ENCODE measurements at places on chromosomes 5 and 9. TPM values are rescaled to one million over a fixed set of nuclear protein-coding genes. Genes with fewer than 3 reads are reported as not detected.

GRCh38 chr5:31231177-31231838, 37.8 kb downstream of the CDH6 start:
- H3K4me1 ChIP-seq = peaks cover 2% of the 10 kb centered on the region
- no peak overlapping the region for H3K4me3 ChIP-seq
- H3K36me3 ChIP-seq = no peaks in the 10 kb centered on the region
- no peak overlapping the region for H3K27ac ChIP-seq
- no peak for DNase-seq

DNA sequence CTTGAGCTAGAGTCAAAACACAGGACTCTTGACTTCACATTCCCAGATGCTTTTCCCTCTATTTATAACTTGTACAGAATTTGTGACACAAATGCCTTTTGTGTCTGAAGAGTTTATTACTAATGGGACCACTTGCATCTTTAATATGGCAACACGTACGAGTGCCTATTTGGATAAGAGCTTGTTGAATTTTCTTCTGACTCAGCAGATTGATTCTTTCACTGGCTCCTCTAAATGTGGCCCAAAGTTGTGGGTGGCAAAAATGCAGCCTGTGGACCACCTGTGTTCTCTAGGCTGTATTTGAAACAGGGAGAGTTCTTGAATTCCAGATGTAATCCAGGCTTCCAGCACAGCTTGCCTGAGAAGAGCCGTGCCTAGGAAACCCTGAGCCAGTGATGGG, 34.1 kb upstream of the ERCC6L2 start:
- no peak for DNase-seq
- no peak overlapping the region for H3K27ac ChIP-seq
- H3K4me1 ChIP-seq = peaks cover 5% of the 10 kb centered on the region
- no peaks in the 10 kb centered on the region for H3K36me3 ChIP-seq
- no peaks in the 10 kb centered on the region for H3K27me3 ChIP-seq

- H3K27me3 ChIP-seq = no peaks in the 10 kb centered on the region
- no peak for DNase-seq
- peaks cover 55% of the 10 kb centered on the region for H3K4me1 ChIP-seq
- H3K36me3 ChIP-seq = no peaks in the 10 kb centered on the region
- H3K27ac ChIP-seq = peak overlapping the region; percentile 93
Measured at GRCh38 chr5:36877667-36878391, 1.3 kb downstream of the NIPBL start.

- DNase-seq = no peak
- H3K4me1 ChIP-seq = peaks cover 5% of the 10 kb centered on the region
- no peaks in the 10 kb centered on the region for H3K27me3 ChIP-seq
- H3K4me3 ChIP-seq = no peak overlapping the region
- no peak overlapping the region for H3K27ac ChIP-seq
Measured at GRCh38 chr5:172789687-172790495, 18.9 kb upstream of the DUSP1 start.

The ASPN gene
- total RNA-seq = not detected

- H3K27me3 ChIP-seq = no peaks in the 10 kb centered on the region
- H3K27ac ChIP-seq = peak overlapping the region; percentile 39
- no peak overlapping the region for H3K4me3 ChIP-seq
- no peaks in the 10 kb centered on the region for H3K36me3 ChIP-seq
- peaks cover 14% of the 10 kb centered on the region for H3K4me1 ChIP-seq
- no peak for DNase-seq
Measured at GRCh38 chr9:36163786-36164170, 5.4 kb upstream of the CCIN start.

DNA sequence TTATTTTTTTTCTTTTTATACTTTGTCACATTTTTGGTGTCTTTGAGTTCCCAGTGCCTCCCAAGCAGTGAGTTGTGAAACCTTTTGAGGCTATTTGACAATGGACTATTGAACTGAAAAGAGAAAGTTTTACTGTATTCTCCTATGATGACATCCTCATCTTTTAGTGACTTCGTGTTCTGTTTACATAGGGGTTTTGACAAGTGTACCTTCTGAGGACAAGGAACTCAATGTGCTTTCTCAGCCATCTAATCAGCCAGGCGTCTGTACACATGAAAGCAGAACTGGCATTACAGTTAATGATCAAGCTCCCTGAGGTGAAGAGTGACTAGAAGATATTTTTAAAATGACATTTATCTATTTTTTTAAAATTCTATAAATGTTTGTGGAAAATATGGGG, 175.5 kb downstream of the ANXA1 start:
- H3K27ac ChIP-seq = no peak overlapping the region
- H3K36me3 ChIP-seq = no peaks in the 10 kb centered on the region
- H3K4me3 ChIP-seq = no peak overlapping the region

- no peaks in the 10 kb centered on the region for H3K4me1 ChIP-seq
- no peak overlapping the region for H3K27ac ChIP-seq
- DNase-seq = no peak
Measured at GRCh38 chr5:65194871-65195270, 286.8 kb downstream of the ADAMTS6 start.

DNA sequence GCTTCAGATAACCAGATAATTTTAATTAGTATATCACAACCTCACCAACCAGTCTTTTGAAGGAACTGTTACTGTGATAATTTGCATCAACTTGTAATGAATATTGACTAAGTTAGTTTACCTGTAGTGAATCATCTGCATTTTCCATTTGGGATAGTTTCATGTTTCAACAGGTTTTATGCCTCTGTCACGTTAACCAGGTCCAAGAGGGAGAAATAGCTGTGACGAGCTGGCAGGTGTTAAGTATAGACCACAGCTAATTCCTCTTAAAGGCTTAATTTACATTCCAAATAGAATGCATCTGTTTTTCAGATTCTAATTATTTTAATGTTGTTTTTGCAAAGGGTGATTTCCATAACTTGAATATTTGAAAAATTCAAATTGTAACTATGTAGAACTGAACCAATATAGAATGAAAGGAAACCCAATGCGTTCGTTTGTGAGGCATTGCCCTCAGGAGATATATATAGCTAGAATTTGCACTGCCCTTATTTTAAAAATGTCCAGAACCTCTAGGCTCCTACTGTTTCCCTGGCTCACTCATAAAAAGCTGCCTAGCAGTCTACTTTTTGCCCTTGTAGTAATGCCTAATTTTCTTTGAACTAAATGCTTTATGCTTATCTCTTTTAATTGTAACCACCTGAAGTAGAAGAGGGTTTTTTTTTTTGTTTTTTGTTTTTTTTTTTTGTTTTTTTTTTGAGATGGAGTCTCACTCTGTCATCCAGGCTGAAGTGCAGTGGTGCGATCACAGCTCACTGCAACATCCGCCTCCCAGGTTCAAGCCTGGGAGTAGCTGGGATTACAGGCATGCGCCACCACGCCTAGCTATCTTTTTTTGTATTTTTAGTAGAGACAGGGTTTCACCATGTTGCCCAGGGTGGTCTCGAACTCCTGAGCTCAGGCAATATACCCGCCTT, 270.5 kb downstream of the SMARCA2 start:
- peaks cover 4% of the 10 kb centered on the region for H3K27me3 ChIP-seq
- H3K4me1 ChIP-seq = no peaks in the 10 kb centered on the region
- no peak overlapping the region for H3K27ac ChIP-seq
- no peak for DNase-seq

- H3K4me3 ChIP-seq = no peak overlapping the region
- no peak overlapping the region for H3K27ac ChIP-seq
- no peak for DNase-seq
Measured at GRCh38 chr5:39542511-39543285, 117.9 kb upstream of the DAB2 start.

DNA sequence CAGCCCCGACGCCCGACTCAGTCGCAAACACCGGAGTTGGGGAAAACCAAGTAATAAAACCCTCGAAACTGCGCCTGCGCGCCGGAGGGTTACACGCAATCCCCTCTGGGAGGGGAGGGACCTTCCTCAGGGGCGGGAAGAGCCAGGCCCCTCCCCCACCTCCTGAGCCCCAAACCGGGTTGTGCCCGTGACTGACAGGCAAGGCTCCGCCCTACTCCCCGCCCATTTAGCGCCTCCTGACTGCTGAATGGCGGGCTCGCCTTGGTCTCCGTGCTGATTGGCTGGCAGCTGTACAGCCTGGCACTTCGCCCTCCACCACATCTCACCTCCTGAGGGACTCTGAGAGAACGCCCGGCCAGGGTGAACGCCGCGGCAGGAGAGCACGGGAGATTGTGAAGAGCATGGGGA, at the start of gene PRDM9:
Gene PRDM9, plus strand, starts transcription at position 332 of the 408 bp plus-strand sequence. CDS start 1,425 bp downstream, outside the sequence.
- H3K36me3 ChIP-seq = no peaks in the 10 kb centered on the region
- peak; percentile 19 for DNase-seq
- no peaks in the 10 kb centered on the region for H3K4me1 ChIP-seq
- H3K4me3 ChIP-seq = peak within 1 kb of the TSS; percentile 32

DNA sequence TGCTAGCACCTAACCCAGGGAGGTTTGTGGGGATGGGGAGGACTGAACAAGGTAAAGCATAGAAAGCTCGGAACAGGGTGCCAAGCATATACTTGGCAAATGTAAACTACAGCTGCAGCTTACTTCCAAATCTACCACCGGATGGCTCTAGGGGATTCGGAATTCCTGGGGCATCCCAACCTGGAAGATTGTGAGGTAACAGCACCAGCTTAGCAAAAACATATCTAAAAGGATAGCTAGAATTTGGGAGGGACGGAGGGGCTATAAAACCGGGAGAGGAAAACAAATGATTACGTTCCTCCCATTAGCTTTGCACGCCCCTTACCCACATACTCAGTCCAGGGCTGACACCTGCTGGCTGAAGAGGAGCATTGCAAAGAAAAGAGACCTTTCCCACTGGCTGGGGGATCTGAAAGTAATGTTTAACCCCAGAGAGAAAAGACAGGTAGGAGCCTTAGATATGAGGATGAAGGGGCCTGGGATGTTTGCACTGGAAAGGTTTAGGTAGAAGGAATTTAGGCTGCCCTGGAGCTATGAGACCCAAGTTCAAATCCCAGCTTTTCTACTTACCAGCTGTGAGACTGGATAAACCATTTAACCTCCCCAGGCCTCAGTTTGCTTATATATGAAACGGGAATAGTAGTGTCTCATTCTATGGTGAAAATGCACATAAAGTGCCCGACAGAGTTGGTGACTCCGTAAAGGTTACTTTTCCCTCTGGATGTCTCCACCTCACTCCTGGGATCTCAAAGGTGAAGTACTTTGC, 73.6 kb downstream of the FAM114A2 start:
- DNase-seq = no peak
- no peaks in the 10 kb centered on the region for H3K36me3 ChIP-seq
- H3K27me3 ChIP-seq = peaks cover 20% of the 10 kb centered on the region
- H3K4me1 ChIP-seq = peaks cover 11% of the 10 kb centered on the region
- H3K4me3 ChIP-seq = no peak overlapping the region

- H3K27me3 ChIP-seq = no peaks in the 10 kb centered on the region
- peaks cover 5% of the 10 kb centered on the region for H3K4me1 ChIP-seq
- peak overlapping the region; percentile 84 for H3K4me3 ChIP-seq
- no peak for DNase-seq
- peak overlapping the region; percentile 84 for H3K27ac ChIP-seq
Measured at GRCh38 chr5:35478856-35479682, 138.6 kb upstream of the SPEF2 start.

DNA sequence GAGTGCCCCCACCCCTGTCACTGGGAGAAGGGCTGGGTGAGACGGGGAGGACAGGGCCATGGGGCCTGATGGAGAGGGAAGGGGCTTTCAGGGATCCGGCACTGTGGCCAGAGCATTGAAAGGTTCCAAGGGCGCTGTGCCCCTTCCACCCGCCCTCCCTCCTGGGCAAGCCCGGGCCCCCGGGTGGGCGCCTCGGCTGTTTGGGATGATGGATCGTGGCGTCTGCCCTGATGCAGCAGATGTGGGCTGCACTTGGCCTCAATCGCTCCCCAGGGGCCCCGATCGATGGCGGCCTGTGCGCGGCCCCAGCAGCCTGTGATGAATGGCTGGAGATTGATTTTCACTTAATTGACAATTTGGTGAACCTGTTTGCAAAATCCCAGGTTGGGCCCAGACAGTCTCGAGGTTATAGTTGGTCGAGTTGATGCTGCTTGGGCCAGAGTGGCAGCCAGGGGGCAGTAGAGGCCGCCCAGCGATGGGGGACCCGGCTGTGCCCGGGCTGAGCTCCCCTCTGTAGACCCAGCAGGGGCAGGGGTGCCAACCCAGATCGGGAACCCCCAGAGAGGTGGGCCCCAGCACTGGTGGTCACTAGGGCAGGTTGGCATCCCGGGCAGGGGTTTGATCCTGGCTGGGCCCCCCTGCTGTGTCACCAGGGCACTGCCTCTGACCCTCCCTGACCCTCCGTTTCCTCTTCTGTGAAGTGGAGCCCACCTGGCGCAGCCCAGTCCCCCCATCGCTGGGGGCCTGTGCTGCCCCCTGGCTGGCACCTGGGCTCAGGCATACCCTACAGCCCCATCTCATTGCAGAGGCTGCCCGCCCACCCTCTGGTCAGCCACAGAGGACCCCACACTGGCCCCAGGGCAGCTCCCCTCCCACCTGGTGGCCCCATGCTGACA, 34.7 kb downstream of the LHX3 start:
- H3K27ac ChIP-seq = no peak overlapping the region
- peaks cover 31% of the 10 kb centered on the region for H3K27me3 ChIP-seq
- no peaks in the 10 kb centered on the region for H3K4me1 ChIP-seq
- no peaks in the 10 kb centered on the region for H3K36me3 ChIP-seq
- DNase-seq = peak; percentile 47
- no peak overlapping the region for H3K4me3 ChIP-seq

GRCh38 chr5:148988328-148988727, 74.5 kb downstream of the SH3TC2 start:
- H3K4me1 ChIP-seq = no peaks in the 10 kb centered on the region
- H3K27ac ChIP-seq = no peak overlapping the region
- DNase-seq = no peak
- no peak overlapping the region for H3K4me3 ChIP-seq
- H3K27me3 ChIP-seq = peaks cover 8% of the 10 kb centered on the region

- H3K27me3 ChIP-seq = no peaks in the 10 kb centered on the region
- DNase-seq = no peak
- peaks cover 11% of the 10 kb centered on the region for H3K4me1 ChIP-seq
- no peaks in the 10 kb centered on the region for H3K36me3 ChIP-seq
- H3K4me3 ChIP-seq = no peak overlapping the region
Measured at GRCh38 chr9:22211588-22212360, 202.7 kb upstream of the CDKN2B start.

GRCh38 chr5:44358421-44358820, 30.8 kb downstream of the FGF10 start:
- H3K4me3 ChIP-seq = no peak overlapping the region
- no peaks in the 10 kb centered on the region for H3K27me3 ChIP-seq
- no peak for DNase-seq
- no peak overlapping the region for H3K27ac ChIP-seq

GRCh38 chr5:15516486-15516885, 16.5 kb downstream of the FBXL7 start:
- H3K4me3 ChIP-seq = no peak overlapping the region
- no peaks in the 10 kb centered on the region for H3K36me3 ChIP-seq
- H3K27ac ChIP-seq = no peak overlapping the region
- peaks cover 7% of the 10 kb centered on the region for H3K27me3 ChIP-seq
- no peak for DNase-seq

DNA sequence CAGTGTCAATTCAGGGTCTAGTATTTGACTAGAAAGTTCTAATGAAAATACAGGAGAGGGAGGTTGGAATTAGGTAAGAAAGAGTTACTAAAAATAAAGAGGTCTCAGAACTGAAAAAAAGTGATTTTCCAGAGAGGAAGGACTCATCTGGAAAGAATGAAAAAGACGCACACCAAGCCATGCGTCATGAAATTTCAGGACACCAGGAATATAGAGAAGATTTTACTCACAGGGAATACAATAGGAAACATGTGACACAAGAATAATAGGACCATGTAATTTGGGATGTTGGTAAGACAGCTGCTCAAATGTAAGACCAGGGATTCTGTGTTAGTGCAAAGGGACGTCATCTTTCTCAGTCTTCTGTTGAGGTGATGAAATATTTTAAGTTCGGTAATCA, 224.7 kb downstream of the GDNF start:
- no peak for DNase-seq
- H3K36me3 ChIP-seq = peaks cover 16% of the 10 kb centered on the region
- H3K4me1 ChIP-seq = no peaks in the 10 kb centered on the region
- no peak overlapping the region for H3K4me3 ChIP-seq
- H3K27me3 ChIP-seq = no peaks in the 10 kb centered on the region
